ENCODE measurements at places on chromosomes 13 and 19.

DNA sequence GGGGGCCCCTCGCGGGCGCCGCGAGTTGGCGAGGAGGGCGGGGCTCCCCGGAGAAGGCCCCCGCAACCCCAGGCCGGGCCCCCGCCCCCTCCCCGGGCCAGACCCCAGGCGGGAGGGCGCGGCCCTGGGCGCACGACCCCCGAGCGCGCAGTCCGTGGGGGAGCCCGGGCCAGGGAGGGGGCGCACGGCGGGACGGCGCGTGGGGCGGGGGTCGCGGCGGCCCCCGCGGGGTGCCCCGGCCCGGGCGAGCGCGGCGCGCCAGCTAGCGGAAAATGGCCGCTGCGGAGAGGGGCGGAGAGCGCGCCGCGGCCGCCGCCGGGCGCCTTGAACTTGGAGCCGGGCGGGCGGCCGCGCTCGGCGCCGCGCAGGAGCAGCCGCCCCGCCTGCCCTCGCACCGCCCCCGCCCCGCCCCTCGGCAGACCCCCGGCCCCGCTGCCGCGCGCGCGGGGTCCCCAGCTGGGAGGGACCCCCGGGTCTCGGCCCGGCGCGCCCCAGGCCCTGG is 6.4 kb upstream of the NFIC start:
- DNase-seq, result no peak

GRCh38 chr19:778910-779653 is 18.2 kb upstream of the PTBP1 start:
- DNase-seq, result no peak

- DNase-seq, result no peak
Observed at GRCh38 chr13:27971236-27971645, 2.1 kb upstream of the CDX2 start.

DNA sequence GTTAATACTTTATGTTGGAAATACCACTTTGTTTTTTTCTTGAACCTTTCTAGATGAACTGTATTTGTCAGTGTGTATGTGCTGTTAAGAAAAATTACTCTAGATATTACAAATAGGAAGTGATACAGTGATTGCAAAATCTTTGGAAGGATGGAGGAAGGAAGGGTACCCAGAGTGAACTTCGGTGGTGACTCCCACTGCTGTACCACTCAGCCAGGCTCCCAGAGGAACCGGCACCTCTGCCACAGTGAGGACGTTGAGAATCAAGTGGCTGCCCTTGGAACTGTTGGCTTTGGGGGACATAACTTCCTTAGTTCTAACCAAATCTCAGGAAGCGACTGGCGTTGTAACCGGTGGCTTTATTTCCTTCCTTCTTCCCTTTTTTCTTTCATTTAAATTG is 184.7 kb downstream of the PCCA start:
- no peak for DNase-seq

DNA sequence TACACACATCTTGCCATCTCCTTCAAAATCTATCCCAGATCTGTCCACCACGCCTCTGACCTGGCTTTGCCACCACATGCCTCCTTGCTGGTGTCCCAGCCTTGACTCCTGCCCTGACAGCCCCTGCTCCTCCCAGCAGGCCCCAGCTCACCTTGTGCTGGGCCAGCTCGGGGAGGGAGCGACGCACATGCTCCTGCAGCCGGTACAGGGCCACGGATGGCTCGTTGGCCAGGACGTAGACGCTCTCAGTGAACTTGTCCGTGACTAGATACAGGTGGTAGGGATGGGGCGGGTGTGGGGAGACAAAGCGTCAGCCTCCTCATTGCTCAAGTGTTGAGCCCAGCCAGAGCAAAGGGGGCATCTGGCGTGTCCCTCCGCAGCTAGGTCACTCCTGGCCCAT is 5.2 kb downstream of the BORCS8 start:
- DNase-seq, result no peak

DNA sequence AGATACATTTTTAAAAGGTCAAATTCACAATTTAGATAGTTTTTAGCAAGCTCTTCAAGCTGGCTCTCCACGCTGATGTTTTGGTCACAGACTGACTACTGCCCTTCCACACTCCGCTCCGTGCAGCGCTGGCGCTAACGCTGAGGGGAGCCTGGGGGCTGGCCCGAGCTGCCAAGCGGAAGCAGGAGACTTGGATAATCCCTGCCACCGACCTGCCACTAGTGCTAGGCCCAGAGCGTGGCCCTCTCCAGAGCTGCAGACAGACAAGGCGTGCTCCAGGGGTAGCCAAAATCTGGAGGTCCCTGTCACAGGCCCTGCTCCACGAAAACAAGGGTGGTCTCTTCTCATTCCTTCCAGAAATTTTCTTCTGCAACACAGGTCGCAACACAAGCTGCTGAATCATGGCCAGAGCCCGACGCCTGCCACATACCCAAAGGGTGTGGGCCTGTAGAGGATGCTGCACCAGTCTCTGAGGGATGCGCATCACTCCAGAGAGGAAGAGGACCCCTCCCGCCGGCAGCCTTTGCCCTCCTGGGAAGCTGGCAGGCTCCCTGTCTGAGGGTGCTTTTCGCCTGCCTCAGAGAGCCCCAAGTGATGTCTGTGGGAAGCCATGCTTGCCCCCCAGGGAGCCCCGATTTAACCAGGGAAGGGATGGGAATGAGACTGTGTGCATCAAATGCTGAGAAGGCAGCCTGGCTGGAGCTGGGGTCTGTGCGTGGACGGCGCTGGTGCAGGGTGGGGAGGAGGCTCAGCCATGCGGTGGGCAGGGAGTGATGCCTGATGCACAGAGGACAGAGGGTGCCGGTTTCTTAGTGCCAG is 21.6 kb downstream of the CAPS start:
- no peak for DNase-seq

- no peak for DNase-seq
Observed at GRCh38 chr13:39536274-39536673, 66.7 kb downstream of the LHFPL6 start.

DNA sequence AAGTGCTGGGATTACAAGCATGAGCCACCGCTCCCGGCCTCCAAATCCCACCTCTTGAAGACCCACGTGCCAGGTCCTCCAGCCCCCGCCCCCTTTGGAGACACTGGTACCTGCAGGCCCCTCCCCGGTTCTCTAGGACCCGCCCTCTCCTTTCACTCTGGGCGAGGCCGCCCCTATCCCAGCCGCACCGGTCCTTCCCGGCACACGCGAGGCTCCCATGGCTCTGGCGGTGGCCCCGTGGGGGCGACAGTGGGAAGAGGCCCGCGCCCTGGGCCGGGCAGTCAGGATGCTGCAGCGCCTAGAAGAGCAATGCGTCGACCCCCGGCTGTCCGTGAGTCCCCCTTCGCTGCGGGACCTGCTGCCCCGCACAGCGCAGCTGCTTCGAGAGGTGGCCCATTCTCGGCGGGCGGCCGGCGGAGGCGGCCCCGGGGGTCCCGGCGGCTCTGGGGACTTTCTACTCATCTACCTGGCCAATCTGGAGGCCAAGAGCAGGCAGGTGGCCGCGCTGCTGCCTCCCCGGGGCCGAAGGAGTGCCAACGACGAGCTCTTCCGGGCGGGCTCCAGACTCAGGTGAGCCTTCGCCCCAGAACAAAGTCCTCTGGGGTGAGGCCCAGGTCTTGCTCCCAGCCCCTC is at the start of gene CBLC:
Gene CBLC, plus strand, starts transcription at position 176 of the 633 bp plus-strand sequence. Its CDS starts 42 bp downstream, at position 218.
- no peak for DNase-seq

DNA sequence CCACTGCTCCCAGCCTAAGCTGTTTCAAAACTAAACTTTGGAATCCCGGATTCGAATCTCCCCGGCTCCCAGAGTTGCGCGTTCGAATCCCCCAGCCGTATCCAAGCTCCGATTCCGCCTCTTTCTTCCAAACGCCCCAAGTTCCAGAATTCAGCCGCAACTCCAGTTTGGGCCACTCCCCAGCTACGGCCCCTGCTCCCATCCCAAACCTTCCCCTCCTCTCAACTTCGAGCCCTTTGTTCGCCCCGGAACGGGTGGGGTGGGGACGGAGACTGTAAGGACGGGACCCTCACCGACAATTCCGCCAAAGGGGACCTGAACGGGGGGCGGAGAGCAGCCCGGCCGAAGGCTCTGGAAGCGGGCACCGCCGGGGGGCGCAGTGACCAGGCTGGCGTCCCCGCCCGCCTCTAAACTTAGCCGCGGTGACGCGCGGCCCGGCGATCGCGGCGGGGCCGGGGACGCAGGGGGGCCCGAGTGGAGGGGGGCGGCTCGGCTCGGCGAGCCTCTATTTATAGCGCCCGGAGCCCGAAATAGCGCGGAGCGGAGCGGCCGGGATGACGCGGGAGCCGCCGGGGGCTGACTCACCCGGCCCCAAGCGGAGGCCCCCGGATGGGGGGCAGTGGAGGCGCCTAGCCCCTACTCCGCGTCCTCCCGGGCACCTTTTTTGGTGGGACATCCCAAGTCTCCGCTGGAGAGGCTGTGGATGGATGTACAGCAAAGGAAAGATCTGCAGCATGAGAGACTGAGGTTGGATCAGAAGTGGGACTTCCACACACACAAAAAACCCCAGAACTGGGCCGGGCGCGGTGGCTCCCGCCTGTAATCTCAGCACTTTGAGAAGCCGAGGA is 4.9 kb upstream of the ERCC1 start:
- no peak for DNase-seq

DNA sequence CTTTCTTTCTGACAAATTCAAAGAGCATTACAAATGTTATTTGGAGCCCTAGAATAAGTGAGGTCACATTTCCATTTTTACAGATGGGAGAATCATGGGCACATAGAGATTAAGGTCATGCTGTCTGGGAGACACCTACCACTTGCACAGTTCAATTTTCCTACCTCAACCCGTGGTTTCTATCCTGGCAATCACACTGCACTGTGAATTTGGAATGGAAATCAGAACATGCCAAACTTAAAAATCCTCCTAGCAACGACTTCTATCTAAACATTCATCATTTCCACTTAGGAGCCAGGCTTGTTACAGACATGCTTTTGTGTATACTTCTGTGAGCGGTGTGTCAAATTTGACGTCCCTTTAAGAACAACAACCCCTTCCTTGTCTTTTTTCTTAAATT is 251.5 kb downstream of the DNAJC15 start:
- DNase-seq, result no peak

GRCh38 chr19:32977280-32977679 is 5.2 kb downstream of the FAAP24 start:
- no peak for DNase-seq

- no peak for DNase-seq
Observed at GRCh38 chr19:47445937-47446402, 25.7 kb downstream of the SLC8A2 start.

DNA sequence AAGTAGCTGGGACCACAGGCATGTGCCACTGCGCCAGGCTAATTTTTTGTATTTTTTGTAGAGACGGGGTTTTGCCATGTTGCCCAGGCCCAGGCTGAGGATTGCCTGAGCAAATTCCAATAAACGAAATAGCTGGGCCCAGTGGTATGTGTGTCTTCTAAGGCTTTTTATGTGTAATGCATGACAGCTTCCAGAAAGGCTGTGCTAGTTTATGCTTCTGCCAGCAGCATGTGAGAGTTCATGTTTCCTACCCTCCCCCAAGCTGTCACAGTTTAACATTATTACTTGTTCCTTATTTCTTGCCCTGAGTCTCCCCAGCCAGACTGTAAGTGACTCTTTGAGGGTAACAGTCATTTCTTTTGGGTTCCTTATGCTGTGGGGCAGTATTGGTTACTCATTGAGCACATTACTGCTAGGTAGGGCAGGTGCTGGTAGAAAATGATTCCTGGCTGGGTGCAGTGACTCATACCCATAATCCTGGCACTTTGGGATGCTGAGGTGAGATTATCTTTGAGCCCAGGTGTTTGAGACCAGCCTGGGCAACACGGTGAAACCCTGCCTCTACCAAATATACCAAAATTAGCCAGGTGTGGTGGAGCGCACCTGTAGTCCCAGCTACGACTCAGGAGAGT is 13.6 kb downstream of the GPATCH1 start:
- no peak for DNase-seq

GRCh38 chr13:110329798-110330461 is 22.8 kb downstream of the COL4A2 start:
- no peak for DNase-seq

GRCh38 chr13:106401081-106401480 is 134.4 kb downstream of the EFNB2 start:
- DNase-seq, result no peak

GRCh38 chr19:50003810-50004419 is 21.3 kb downstream of the VRK3 start:
- DNase-seq, result no peak

- no peak for DNase-seq
Observed at GRCh38 chr19:15463861-15464371, 428 bp downstream of the RASAL3 start.

DNA sequence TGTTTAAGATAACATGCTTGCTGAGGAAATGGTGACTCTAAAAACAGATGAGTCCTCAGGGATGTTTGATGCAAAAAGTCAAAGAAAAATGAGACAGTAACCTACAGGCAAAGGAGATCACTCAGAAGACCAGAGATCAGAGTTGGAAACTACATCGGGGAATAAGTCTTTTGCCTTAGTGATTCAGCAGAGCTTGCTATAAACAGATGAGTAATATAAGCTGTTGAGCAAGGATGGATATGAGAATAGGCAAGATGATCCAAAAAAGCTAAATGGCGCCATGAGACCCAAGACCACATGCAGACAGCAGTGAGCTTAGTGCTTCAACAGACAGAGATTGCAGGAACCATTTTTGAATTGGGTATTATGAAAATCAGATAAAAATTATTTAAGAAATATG is 168.6 kb downstream of the POSTN start:
- DNase-seq, result no peak

GRCh38 chr19:38224014-38224862 is at the start of gene DPF1:
DPF1 (minus strand) TSS chr19:38224222; CDS start chr19:38224142, 80 bp downstream.
- no peak for DNase-seq

DNA sequence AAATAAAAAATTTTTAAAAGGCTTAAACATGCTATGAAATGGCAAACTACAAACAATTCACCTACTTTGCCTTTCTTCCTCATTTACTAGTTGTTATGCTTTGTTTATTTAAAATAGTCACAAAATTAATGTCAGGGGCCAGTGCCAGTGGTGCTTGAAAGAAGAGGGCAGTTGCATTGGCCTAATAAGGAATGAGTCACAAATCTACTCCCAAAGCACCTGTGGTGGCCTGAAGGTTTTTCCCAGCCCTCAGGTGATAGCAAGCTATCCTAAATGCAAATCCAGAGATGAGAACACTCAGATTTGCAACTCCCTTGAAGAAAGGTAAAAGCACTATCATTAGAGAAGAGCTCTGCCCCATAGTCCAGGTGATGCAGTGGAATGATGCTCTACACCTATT is 103.6 kb downstream of the MBNL2 start:
- DNase-seq, result no peak

- no peak for DNase-seq
Observed at GRCh38 chr13:36385489-36385888, 39.3 kb upstream of the SPART start.

- DNase-seq, result no peak
Observed at GRCh38 chr13:51241720-51242119, 19.5 kb downstream of the FAM124A start.

DNA sequence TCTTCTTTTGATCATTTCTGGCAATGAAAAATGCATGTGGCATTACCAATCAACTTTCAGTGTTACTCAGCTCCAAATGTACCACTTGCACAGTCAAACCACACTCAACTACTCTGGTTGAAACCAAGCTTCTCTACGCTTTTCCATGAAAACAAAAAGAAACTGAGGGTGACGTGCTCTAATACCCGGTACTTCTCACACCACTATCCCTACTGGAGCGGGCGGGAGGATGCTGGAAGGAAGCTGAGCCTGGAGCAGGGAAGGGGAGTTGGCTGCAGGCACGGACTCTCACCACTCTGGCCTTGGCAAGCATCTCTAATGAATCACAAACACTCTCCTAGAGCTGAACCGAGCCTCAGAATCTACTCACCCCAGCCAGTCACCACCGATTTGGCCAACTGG is 48.2 kb downstream of the STK24 start:
- no peak for DNase-seq
